ENCODE measurements at places on chromosomes 7 and 10.

GRCh38 chr7:36360244-36360643 lies 29.4 kb upstream of the ANLN start:
- no peak for DNase-seq

- DNase-seq = no peak
Observed at GRCh38 chr7:38679419-38679818, 48.2 kb upstream of the AMPH start.

DNA sequence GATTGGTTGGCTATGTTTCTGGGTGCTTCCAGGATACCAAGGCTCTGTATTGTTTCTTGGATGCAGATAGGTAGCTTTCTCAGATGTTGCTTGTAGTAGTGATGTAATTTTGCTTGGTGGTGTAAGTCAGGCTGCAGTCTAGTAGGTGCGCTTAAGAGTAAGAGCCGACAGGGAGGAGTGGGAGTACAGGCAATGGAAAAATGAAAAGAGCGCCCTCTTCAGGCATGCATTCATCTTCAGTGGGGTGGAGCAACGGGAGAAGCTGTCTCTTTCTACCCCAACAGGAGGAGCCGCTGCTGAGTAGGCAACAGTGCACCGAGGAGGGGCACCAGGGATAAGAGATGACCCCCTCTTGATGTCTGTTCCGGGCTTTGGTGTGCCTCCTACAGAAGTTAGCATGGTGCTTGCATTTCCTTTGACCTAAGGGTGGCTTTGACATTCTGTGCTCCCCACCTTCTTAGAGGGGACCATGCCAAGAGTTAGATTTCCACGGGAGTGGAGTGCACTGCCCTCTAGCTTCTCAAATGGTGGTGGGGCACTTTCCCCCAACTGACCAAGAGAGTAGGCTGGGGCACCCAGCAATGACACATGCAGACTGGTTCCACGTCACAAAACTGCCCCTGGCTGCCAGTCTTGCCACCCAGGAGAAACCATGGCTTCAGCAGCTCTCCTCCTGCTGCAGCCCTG lies 56.1 kb downstream of the ZNF783 start:
- DNase-seq = no peak

- no peak for DNase-seq
Observed at GRCh38 chr7:6330657-6331056, 58.2 kb upstream of the CYTH3 start.

DNA sequence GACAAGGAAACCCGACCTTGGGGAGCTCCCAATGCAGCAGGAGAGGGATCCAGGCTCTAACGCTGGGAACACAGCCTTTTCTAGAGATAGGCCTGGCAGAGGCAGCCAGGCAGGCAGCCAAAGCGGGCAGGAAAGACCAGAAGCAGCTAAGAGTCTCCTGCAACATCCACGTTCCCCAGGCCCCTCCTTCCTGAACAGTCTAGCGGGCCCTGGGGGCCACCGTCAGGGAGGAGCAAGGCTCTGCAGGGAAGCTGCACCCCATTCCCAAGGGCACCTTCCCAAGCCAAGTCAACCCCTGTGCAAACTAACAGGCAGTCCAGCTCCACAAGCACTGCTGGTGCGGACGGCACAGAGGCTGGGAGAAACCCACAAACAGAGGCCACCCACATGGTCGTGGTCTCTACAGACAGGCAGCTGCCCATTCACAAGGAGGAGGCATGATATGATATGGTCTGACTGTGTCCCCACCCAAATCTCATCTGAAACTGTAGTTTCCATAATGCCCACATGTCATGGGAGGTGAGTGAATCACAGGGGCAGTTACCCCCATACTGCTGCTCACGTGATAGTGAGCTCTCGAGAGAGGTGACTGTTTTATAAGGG lies 115.7 kb downstream of the MAD1L1 start:
- DNase-seq = no peak

DNA sequence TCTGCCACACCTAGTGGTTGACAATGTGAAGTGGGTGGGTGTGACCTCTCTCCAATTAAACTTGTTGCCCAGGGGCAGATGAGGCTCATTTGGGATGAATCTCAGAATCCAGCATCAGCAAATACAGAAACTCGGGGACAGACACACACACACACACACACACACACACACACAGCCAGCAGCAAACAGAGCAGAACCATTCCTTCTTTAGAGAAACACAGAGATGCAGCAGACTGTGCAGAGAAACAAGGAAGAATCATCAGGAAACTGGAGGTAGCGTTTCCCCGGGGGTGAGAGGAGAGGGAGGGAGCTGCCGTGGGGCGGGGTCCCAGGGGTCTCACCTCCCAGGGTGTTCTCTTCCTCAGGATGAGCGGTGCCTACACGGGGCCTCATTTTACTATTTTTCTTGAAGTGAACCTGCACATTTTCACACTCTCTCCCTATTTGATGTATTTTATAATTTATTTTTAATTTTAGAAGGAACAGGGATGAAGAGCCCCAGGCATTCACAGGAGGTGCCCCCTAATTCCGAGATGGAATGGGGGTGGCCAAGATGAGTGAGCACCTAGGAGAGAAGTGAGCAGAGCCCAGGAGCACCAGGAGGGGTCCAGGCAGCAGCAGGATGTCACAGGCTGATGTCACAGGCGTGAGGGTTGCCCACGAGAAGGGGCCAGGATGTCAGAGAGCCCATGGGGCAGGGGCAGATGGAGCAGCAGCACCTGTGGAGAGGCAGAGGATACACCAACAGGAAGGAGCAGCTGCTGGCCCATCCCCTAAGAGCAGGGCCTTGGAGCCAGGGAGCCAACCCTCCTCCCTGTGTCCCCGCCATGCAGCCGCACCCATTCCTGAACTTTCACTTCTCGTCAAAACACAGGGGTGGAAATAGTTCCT lies 85.3 kb upstream of the PPP2R2D start:
- DNase-seq = no peak
